ENCODE measurements at places on chromosomes 4 and X. TPM values are rescaled to one million over a fixed set of nuclear protein-coding genes. Genes with fewer than 3 reads are reported as not detected.

PRKG2 gene
- total RNA-seq, result 1.3 TPM

RNF212 gene
- 15.7 TPM for total RNA-seq

AWAT2 gene
- total RNA-seq, result not detected

RAP2C gene
- 18.0 TPM for total RNA-seq

PHOX2B gene
- total RNA-seq, result not detected

PAGE2 gene
- total RNA-seq, result not detected

EDA gene
- 5.0 TPM for total RNA-seq

JAKMIP1 gene
- total RNA-seq, result 0.80 TPM

NALF2 gene
- 0.59 TPM for total RNA-seq

MAP7D2 gene
- 0.48 TPM for total RNA-seq

ZAR1 gene
- total RNA-seq, result not detected

PRPS2 gene
- 25.0 TPM for total RNA-seq

STBD1 gene
- 8.8 TPM for total RNA-seq

MAGEA10 gene
- total RNA-seq, result not detected

CPZ gene
- total RNA-seq, result 2.9 TPM

FRMD7 gene
- not detected for total RNA-seq

PPP2R2C gene
- total RNA-seq, result 0.66 TPM

LANCL3 gene
- total RNA-seq, result 0.59 TPM

ERCC6L gene
- total RNA-seq, result 0.15 TPM

USP17L20 gene
- total RNA-seq, result not detected

CT45A1 gene
- not detected for total RNA-seq

MTCP1 gene
- total RNA-seq, result 1.8 TPM

COPS4 gene
- 56.4 TPM for total RNA-seq

SLC26A1 gene
- 0.48 TPM for total RNA-seq

GPRASP1 gene
- total RNA-seq, result 16.1 TPM

ASB12 gene
- not detected for total RNA-seq

WAS gene
- 2.3 TPM for total RNA-seq

SFRP2 gene
- total RNA-seq, result 60.4 TPM

TASL gene
- 0.66 TPM for total RNA-seq
